ENCODE measurements at places on chromosomes 7 and 10.
A peak's percentile ranks its signal among the peaks of the same experiment; 100 is the strongest.

DNA sequence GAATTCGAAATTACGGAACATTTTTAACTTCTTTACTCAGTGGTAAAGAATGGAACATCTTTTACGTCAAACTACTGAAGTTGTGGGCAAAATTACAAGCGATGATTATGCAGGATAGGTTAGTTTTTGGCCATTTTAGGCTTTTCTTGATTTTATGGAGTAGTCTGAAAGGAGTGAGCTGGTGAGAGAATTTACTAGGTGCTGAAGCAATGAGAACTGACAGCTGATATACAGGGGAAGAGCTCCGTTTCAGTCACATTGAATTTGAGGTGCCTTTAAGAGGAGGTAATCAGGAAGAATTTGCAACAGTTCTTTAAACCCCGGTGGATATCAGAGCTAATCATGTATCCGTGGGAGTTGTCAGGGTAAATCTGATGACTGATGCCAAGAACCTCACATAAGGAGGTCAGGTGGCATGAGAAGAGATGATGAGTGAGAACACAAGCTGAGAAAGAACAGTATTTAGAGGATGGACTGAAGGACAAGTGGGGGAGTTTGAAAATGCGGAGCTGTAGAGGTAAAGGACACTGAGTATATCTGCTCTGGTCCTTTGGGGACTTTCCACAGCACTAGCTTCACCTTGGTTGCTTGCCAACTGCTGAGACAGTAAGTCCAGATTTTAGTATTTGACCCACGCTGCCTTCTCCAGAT is 104.3 kb downstream of the AHR start:
- no peak for DNase-seq

GRCh38 chr7:10266976-10267375 is 706.7 kb upstream of the PHF14 start:
- DNase-seq = no peak

DNA sequence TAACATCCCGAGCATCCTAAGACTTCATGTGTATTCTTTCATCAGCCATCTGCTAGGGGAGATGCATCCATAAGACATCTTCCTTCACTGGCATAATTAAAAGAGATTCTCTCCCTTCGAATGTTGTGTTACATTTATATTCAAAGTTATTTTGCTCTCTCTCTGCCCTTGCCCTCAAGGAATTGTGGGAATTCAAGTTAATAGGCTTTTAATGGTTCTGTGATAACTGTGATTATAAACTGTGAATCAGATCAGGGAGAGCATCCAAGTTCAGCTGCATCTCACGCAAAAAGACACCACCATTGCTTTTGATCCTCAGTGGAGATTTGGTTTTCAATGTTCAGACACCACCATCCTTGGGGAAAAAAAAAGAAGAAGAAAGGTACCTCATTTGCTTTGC is 9.2 kb upstream of the TEX36 start:
- no peak for DNase-seq

DNA sequence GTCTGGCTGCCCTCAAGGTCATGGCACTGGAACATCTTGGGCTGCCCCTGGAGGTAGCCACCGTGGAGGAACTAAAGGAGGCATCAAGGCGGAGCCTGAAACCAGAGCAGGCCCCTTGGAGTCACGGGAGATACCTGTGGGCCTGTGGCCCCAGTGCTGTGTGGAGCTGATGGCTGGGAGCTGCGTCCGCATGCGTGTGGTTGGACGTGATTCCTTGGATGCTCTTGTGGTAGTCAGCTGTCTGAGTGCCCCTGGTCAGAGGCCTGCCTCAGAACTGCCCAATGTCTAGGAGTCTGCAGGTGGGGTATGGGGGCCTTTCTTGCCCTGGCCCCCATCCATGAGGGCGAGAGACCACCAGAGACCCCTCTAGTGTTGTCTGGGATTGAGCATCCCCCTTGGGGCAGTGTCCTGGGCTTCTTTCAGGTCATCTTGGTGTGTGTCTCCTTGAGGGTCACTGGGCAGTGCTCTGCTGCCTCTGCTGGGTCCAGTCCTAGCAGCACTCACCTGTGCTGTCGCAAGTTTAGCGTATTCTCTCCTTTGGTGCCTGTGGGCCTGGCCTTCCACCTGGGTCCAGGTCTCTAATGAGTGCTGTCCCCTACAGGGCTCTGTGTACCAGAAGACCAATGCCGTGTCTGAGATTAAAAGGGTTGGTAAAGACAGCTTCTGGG is 8.1 kb downstream of the PGAM2 start:
- DNase-seq = peak; percentile 50

GRCh38 chr7:133934977-133935330 is 192.2 kb upstream of the LRGUK start:
- DNase-seq = no peak

- DNase-seq = no peak
Observed at GRCh38 chr10:37379991-37380390, 254.6 kb downstream of the ANKRD30A start.

- no peak for DNase-seq
Observed at GRCh38 chr10:5503477-5503835, 4.1 kb upstream of the CALML5 start.

- no peak for DNase-seq
Observed at GRCh38 chr7:94276795-94277194, 117.9 kb upstream of the COL1A2 start.

GRCh38 chr7:40815512-40815911 is 680.7 kb downstream of the SUGCT start:
- DNase-seq = no peak

DNA sequence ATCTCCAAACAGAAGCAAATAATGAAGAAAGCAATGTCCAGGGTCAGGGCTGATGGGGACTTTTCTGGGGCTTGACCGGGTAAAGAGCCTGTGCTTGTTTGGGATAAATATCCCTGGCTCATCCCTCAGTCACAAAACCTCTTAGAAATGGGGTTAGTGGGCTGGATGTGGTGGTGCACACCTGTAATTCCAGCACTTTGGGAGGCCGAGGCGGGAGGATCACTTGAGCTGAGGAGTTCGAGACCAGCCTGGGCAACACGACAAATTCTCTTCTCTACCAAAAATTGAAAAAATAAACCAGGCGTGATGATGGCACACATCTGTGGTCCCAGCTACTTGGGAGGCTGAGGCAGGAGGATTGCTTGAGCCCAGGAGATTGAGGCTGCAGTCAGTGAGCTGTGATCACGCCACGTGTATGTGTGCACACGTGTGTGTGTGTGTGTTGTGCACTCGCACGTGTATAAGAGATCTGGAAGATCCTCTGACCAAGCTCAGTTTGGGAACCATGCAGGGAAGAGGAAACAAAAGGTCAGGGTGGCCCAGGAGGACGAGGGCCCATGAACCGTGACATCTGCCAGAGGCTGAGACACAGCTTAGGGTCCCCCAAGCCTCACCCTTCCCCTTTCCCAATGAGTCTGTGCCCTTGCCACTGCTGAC is 258.6 kb downstream of the TEX36 start:
- no peak for DNase-seq

All from activated naive CD4-positive, alpha-beta T cell treated with anti-CD3 and anti-CD28 coated beads, Interleukin-2, amount 50 U/mL, for 72 hours (primary cell).